ENCODE measurements at places on chromosomes 1 and 21.

- DNase-seq: no peak
Measured at GRCh38 chr21:38266732-38267131, 9.9 kb downstream of the KCNJ15 start.

- no peak for DNase-seq
Measured at GRCh38 chr1:206900149-206900548, 2.9 kb downstream of the IL24 start.

DNA sequence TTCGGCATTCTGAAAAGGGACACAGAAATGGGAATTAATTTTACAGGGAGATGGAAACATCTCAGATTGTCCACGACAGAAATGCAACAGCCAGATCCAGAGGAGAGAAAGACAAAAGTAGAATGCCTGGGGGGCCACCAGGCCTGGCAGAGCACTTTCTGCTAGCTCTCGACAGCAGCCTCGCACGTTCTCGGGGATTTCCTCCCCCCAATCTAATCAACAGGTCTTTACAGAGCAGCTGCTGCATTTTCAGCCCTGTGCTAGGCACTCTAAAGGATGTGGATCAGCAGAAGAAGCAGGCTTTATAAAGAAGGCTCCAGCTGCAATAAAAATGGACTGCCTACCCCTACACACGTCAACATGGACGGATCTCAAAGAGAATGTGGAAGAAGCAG, 10.6 kb downstream of the CSRP1 start:
- no peak for DNase-seq

- DNase-seq: no peak
Measured at GRCh38 chr1:85199667-85200462, 951 bp downstream of the SYDE2 start.

GRCh38 chr1:96997717-96998116, 276.1 kb downstream of the PTBP2 start:
- no peak for DNase-seq

DNA sequence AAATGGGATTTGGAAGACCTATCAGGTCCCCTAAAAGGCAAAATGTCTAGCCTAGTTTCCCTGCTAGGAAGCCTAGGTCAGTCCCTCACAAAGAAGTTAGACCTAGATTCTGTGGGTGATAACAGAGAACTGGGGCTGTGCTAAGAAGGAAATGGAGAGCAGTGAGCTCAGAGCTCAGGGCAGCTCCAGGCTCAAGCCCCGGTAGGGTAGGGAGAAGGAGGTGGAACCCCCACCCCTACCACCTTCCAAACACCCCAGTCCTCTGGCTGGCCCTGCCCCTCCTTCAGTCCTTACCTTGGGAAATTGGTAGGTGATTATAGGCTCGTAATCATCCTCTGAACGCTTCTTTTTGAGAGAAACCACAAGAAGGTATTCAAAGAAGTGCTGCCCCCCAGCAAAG, 1.1 kb downstream of the DENND2D start:
- DNase-seq: no peak

- no peak for DNase-seq
Measured at GRCh38 chr1:155466996-155467395, 95.6 kb downstream of the ASH1L start.

DNA sequence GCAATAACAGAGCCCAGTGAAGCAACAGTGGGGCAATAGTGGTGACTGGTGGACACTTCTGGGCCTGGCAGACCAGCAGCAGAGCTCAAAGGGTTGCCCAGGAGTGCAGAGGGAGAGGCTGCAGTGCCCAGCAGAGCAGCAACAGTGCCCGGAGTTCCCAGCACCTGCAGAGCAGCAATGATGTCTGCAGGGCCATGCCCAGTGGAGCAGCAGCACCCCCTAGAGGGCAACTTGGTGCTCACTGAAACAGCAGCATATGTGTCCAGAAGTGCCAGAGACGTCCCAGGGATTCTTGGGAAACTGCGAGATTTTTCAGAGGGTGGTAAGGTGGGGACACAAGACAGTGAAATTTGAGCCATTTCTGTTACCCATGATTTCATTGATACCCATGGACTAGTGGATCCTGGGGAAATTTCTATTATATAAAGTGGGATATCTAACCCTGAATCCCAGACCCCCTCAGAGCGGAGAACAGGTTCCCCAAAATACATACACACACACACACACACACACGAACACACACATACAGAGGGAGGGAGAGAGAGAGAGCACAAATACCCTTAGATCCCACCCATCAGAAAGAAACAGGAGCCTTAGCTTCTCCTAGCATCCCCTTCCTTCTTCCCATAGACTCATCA, 156.9 kb upstream of the GJB5 start:
- no peak for DNase-seq

- no peak for DNase-seq
Measured at GRCh38 chr1:228683428-228683827, 51.9 kb upstream of the RHOU start.

GRCh38 chr1:193558491-193559028, 372.1 kb upstream of the B3GALT2 start:
- DNase-seq: no peak

- DNase-seq: no peak
Measured at GRCh38 chr1:170145770-170146676, at the start of gene NTMT2. Gene NTMT2, plus strand, starts transcription at chr1:170145959. Its CDS starts 149 bp downstream, at chr1:170146108.

DNA sequence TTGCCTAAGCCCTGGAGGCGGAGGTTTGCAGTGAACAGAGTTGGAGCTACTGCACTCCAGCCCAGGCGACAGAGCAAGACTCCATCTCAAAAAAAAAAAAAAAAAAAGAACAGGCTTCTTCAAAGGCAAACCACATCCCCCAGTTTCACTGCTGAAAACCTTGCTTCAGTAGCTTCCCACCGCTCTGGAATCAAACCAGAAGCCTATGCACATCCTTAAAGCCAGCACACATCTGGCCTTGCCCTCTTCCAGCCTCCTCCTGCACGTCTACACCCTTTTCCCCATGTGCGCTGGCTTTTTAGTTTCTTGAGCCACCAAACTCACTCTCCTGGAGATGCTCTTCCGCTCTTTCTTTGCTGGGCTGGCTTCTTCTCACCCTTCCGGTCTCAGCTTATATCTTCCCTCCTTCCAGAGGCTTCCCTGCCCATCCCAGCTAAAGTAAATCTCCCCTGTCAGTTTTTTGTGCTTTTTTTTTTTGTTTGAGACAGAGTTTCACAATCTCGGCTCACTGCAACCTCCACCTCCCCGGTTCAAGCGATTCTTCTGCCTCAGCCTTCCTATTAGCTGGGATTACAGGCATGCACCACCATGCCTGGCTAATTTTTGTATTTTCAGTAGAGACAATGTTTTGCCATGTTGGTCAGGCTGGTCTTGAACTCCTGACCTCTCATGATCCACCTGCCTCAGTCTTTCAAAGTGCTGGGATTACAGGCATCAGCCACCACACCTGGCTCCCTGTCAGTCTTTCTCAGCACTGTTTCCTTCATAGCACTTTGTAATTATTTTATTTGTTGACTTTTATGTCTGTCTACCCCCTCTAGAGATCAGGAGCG, 42.0 kb upstream of the ID3 start:
- DNase-seq: no peak

DNA sequence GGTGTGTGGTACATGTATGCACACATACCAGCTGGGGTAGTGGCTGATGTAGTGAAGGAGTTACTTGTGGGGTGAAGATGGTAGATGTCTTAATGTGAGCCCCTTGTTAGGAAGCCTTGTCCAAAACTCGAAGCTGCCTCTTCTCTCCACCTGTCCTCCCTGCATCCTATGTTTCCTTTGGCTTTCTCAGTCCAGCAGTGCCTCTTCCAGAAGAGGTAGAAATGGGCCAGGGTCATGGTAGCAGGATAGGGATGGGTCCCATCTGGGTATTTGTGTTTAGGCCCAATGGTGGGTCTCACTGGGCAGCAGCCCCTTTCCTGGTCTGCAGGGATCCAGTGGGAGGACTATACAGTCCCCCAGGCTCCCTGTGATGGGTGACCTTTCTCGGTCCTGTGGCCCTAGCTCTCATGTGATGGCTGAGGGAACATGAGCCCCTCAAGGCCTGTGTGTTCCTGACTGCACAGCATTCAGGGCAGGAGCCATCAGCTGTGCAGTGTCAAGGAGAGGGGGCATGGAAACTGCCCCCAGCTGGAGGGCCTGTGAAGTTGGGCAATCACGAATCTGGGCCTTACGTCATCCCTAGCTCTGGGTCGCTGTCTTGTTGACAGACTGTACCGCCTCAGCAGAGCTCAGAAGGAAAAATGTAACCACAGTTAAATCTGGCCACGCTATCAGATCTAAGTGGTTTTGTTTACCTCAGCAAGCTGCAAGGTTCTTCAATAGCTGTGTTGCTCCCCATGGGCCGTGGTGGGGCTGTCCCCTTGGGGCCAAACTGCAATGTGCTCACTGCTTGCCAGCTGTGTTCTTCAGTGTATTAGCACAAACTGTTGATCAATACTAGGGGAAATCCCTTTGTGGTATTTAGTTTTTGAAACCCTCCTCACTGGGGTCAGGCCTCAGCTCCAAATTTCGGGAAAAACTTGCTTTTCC, 82.7 kb downstream of the NOS1AP start:
- DNase-seq: no peak

DNA sequence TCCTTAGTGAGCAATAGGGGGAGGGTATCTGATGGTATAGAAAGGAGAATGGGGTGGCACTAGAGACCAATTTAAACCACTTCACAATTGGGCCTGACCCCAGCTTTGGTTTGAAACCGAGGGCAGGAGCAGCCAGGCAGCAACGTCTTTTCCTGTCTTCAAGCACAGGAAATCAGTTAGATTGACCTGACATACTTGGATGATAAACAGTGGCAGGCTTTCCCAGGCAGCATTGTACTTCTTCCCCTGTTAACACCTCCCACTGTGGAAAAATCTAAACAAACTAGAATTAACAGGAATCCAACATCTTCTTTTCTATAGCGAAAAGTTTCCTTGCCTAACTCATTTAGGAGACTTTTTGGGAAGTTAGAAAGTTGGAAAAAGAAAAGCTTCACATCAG, 40.6 kb downstream of the SELL start:
- no peak for DNase-seq

DNA sequence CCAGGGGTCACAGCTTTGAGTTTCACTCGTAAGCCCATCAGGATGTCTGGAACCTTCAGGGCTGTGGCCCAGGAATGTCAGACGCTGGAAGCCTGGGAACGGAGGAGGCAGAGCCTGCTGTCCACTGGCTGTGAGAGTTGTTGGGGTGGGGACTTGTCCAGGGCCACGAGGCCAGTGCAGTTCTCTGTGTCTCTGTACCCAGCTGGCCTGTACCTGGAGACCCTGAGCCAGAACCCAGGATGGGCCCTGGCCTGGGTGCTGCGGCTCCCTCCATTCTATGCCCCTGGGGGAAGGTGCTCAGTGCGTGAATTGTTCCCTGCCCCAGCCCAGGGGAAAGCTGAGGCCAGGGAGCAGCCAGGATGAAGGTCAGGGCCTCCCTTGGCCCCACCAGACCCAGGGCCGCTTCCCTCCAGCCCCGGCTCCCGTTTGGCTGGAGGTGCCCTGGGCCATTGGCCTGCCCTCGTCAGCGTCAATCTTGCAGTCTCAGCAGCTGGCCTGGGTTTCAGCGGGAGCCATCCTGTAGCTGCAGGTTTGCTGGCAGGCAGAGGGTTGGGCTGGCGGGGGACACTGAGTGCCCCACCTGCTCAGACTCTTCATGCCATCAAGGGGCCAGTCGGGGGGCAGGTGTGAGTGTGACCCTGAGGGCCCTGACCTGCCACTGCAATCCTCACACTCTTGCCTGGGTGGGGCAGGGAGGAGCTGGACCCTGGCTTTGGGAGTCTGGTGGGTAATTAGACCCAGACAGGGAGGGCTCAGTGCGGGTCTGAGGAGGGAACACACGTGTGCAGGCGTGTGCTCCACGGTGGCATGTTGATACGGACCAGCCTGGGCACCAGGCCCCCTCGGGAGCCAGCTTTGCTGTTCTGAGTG, 724 bp upstream of the CALML6 start:
- DNase-seq: no peak

DNA sequence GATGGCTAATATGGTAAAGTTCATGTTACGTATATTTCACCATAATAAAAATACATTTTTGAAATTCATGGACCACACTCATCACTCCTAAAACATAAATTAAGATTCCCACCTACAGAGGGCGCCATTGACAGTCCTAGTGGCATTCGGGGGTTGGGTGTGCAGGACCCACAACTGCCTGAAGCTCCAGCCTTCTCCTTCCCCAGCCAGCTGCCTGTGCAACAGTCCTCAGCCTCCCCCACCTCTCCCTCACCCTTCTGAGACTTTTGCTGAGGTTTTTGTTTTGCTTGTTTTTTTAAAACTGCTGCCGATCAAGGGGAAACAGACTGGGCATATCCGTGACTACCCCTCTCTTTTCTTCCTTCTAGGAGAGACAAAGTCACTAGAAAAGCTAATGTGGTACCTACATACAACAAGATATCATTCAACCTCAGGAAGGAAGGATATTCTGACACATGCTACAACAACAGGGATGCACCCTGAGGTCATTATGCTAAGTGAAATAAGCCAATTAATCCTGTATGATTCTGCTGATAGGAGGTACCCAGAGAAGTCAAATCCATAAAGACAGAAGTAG, 9.2 kb upstream of the EVA1C start:
- no peak for DNase-seq

DNA sequence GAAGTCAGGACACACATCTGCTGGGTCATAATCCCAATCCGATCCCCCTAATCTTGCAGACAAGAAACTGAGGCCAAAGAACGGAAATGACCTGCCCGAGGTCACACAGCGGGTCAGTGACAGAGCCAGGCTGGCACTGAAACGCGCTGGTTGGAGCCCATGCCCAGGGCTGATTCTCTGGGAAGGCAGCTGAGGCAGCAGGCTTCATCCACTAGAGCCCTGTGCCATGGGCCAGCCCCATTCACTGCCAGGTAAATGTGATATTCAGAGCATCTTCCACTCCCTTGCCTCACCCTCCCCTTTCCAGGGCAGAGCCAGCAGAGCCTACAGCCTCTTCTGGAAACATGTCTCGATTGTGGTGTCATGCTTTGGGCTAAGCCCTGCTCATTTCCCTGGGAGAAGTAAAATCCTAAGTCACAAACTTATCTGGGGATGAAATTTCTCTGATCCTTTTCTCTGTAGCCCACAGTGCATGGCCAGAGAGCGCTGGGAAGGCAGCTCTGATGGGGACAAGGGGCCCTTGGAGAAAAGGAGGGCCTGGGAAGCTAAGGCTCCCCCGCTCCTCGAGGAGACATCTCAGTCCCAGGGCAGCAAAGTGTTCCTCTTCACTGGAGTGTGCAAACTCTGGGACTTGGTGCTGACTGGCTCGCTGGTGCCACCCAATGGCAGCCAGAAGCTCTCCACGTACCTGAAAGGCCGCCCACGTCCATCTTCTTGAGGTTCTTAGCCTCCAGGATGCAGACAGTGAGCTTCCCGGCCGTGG, 110.4 kb downstream of the SYT2 start:
- no peak for DNase-seq
